ENCODE measurements at places on chromosomes 1 and 21.

- no peak for DNase-seq
Observed at GRCh38 chr21:39094847-39095579, 88.2 kb downstream of the PSMG1 start.

DNA sequence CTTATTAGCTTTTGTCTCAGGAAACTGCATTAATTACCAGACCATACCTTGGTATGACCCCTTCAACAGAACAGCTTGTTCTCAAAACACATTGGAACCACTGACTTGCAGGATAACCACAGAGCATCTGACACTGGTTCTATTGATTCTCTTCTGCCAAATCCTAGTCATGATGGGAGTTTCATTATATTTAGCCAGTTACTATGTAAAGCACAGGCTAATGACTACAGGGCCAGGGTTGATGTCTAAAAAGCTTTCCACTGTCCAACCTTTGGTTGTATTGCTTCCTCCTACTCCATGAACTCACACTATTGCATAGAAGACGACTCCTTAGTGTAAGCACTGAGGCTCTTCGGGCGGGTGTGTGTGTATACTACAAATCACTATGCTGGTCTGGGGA lies 3.8 kb downstream of the STMN1 start:
- no peak for DNase-seq

GRCh38 chr21:15682186-15682895 lies 47.4 kb upstream of the USP25 start:
- DNase-seq: no peak

DNA sequence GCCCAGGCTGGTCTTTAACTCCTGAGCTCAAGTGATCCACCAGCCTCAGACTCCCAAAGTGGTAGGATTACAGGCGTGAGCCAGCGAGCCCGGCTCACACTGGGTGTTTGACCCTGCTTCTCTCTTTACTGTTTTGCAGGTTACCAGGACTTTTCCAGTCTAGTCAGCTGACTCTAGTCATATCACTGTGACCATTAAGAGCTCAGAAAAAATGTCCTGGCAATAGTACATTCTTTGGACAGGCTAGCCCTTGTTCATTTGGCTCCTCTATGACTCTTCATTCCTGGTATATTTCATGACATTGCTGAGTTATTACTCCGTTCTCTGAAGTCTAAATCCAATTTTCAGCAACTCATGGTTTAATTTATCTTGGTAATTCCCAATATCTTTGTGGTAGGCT lies 8.0 kb upstream of the CA6 start:
- no peak for DNase-seq

DNA sequence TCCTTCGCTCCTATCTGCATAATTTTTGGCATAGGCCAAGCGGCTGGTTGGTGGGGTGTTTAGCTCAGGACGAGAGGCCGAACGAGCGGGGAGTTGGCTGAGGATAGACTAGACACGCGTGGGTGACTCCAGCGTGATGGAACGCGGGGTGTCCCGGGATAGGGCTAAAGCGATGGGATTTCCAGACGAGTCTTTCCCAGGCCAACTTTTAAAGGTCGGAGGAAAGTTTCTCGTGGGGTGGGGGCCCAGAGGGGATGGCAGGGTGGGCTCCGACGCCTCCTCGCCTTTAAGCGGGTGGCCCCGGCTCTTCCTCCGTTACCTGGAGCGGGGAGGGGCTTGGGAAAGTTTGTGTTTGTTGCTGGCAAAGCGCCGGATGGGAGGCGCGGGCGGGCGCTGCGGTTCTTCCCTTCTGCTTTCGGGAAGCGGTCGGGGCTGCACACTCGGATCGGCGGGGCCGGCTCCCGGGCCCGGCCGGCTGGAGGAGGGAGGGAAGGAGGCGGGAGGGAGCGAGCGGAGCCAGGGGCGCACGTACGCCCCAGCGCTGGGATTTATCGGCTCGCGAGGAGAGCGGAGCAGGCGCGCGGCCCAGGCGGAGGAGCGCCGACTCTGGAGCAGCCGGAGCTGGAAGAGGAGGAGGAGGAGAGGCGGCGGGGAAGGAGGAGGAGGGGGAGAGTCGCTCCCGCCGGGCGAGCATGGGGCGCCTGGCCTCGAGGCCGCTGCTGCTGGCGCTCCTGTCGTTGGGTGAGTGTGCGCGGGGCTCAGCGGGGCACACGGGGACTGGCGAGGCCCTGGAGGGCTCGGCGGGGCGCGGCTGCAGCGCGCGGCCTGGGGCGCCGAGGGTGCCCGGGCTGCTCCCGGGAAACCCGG lies at the start of gene PTGFRN:
PTGFRN (plus strand) TSS at position 405 of the 867 bp plus-strand sequence; CDS start at position 693, 288 bp downstream.
- DNase-seq: peak; percentile 65

GRCh38 chr21:41388259-41388658 lies 26.4 kb downstream of the MX2 start:
- DNase-seq: no peak

DNA sequence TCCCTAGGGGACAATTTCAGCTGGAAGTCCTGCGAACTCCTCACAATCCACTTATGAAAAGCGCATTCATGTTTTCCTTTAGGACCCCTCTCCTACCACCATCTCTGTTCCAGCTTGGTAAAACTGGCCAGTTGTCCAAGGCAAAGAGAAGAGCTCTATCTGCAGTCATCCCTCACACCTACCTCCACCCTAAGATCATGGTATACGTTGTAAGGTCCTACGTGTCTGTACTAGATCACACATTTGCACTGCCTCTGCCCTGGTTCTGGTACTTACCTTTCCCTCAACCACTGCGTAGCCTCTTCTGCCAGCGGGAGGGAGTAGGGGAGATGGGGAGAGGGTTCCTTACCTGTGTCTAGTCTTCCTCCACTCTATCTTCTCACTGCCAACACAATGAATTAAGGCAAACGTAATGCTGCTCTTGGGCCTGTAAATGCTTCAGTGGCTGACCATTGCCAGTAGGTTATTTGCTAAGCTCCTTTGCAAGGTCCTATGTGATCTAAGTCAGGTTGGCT lies 739 bp upstream of the NUP133 start:
- no peak for DNase-seq

DNA sequence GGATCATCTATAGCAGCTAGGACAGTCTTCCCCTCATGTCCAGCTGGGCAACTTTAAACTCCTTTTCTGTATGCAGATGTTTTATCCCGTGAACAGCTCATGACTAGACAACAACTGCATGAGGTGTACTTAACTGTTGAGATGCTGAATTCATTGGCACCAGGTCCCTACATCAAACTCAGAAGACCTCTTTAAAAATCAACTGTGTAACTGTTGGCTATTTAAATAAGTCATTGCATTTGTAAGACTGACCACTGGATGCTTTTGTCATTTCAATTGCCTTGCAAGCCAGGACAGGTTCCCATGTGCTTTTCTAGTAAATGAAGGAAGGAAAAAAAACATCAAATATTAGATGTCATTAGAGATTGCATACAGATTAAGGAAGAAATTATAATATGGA lies 28.3 kb upstream of the GORAB start:
- no peak for DNase-seq

- DNase-seq: no peak
Observed at GRCh38 chr1:168972887-168973286, 133.6 kb upstream of the ATP1B1 start.

GRCh38 chr1:169474302-169474995 lies 11.3 kb downstream of the SLC19A2 start:
- DNase-seq: no peak

DNA sequence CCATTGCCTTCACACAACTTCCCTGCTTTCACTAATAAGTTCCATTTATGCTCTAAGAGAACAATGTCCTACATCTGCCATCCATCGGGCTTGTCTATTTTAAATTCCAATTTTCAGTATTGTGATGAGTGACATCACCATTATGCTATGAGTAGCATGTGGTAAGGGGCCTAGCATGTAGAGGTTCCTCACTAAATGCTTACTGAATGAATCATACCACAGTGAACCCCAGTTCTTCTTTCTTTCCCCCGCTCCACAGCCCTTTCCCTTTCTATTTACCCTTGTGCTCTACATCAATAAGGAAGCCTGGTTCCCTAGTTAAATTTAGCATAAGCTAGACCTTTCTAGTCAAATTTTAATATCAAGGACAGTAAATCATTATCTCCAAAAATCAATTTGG lies 195.0 kb upstream of the RGS18 start:
- no peak for DNase-seq

GRCh38 chr1:58936973-58937372 lies 153.1 kb upstream of the JUN start:
- no peak for DNase-seq

DNA sequence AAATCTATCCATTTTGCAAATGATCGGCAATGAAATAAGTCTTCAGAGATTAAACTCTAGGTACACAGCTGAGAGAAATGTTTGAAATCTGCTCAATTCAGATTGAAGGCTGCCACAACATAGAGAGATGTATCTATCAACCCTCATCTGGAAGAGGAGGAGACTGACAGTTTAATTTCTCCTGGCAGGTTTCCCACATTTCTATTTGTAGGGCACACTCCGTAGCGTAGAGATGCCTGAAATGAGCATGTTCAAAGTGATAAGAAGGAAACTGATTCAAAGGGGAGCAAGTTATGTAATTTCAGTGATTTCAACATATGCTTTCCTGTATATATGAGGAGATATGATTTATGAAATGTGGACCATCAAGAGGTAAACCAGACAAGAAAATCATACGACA lies 44.1 kb downstream of the NIBAN1 start:
- no peak for DNase-seq

GRCh38 chr1:2428490-2428889 lies 16.1 kb upstream of the PEX10 start:
- no peak for DNase-seq

GRCh38 chr1:938088-938683 lies 14.5 kb downstream of the SAMD11 start:
- no peak for DNase-seq

DNA sequence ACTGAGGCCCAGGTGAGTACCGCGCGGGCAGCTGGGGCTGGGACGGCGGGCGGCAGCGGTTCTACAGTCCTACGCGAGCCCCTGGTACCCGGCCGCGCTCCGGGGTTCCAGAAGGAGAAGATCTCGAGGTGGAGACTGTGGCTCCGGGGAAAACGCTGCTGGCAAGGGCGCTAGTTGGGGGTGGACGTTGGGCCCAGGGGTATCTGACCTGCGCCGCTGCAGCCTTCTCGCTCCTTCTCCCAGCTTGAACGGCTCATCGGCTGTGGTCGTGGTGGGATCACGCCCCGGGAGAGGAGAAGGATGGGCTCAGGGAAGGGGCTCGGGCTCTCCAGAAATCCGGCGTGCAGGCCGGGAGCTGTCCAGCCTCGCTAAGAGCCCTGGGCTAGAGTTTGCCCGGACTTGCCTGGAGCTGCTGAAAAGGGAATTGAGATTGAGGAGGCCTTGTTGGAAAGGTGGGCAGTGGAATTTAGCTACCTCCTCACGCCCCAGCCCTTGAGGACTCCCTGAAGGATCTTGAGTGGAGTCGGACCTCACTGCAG lies 1.1 kb upstream of the POU3F1 start:
- DNase-seq: no peak

DNA sequence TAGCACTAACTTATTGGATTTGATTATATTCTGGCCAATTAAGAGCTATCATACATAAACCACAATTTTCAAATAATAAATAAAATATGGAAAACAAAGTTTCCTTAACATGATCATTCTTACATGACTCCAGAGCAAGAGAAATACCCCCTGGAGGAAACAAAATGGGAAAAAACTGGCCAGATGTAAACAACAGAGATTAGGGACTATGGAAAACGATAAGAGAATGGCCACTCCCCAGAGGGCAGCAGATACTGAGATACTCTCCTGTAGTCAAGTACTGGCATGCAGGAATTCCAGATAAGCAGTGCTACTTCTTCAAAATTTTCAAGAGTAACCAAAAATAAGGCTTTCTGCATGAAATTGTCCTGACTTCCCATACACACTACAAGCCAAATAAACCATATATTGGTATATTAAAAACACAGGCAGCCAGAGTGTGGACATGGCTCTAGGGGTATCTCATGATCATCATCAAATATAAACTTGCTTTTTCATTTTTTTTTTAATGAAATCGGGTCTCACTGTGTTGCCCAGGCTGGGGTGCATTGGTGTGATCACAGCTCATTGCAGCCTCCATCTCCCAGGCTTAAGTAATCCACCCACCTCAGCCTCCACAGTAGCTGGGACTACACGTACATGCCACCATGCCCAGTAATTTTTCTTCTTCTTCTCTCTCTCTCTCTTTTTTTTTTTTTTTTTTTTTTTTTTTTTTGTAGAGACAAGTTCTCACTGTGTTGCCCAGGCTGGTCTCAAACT lies 118.5 kb downstream of the EIF4G3 start:
- DNase-seq: no peak

DNA sequence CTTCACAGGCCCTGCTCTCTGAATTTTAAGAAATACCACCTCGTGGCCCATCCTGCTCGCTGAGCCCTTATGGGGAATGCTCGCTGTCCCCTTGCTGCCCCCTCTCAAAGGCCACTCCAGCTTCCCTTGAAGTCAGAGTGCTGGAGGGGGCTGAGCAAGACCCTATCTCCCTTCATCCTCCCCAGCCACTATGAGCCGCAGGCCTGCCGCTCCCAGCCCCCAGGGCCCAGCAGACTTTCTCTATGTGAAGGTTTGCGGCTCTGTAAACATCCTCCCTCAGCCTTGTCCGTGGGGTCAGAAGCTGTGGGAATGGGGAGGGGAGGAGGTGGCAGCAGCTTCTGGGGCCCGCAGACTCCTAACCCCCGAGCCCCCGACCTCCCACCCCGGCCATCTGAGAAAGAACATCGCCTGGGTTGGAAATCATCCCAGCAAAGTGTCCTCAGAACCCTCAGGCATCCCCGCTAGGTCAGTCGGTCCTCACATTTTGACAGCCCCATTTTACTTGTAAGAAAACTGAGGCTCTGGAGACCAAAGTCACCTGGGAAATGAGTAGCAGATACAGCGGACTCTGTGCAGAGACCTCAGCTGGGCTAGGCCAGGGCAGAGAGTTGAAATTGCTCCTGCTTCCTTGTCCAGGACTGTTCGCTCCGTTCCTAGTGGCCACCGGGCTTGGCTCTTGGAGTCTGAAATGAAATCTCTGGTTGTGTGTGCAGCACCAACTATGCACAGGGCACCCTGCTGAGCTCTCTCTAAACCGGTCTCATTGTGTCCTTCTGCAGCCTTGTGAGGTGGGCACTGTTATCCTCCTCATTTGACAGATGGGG lies 4.4 kb downstream of the KCNQ4 start:
- no peak for DNase-seq

DNA sequence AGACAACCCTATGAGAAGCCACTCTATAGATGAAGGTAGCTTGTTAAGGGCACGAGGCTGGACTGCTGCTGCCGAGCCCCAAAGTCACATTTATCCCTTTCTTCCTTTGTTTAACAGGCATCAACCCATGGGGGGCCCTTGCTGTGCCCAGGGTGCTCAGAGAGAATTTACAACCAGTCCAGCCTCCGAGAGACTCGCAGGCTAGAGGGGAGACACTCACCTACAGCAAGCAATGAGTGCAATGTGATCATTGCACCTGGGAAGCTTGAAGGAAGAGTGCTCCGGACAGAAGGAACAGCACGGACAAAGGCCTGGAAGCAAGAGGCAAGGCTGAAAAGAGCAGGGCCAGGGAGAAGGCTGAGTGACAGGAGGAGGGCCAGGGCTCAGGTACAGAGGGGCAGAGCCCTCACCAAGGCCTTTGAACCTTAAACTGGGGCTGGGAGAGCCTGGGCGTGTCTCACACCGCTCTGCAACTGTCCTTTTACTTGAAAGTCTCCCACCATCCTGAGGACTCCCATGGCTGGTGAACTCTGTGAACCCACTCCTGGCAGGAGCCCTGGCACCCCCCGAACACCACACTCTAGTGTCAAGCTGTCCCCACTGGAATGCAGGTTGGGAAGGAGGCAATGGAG lies 27.3 kb downstream of the DMRTB1 start:
- no peak for DNase-seq

All from nucleus accumbens (tissue), 56 donors.